ACHN (cell line): ENCODE measurements at places on chromosomes 16 and 17.

DNA sequence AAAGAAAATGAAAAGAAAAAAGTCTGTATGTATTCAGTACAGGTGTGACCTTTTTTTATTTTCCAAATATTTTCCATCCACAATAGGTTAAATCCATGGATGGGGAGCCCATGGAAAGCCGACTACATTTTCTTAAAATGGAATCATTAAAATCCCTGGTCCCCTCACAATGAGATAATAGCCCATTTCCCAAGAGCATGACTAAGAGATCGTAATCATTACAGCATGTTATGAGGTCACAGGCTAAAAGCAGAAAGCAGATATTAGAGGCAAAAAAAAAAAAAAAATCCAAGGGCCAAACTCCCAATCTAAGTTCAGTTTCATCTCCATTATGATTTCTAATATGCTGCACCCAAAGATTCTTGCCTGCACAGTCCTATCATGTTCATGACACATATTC, 44.7 kb downstream of the CYTH1 start:
- peak; percentile 69 for DNase-seq

DNA sequence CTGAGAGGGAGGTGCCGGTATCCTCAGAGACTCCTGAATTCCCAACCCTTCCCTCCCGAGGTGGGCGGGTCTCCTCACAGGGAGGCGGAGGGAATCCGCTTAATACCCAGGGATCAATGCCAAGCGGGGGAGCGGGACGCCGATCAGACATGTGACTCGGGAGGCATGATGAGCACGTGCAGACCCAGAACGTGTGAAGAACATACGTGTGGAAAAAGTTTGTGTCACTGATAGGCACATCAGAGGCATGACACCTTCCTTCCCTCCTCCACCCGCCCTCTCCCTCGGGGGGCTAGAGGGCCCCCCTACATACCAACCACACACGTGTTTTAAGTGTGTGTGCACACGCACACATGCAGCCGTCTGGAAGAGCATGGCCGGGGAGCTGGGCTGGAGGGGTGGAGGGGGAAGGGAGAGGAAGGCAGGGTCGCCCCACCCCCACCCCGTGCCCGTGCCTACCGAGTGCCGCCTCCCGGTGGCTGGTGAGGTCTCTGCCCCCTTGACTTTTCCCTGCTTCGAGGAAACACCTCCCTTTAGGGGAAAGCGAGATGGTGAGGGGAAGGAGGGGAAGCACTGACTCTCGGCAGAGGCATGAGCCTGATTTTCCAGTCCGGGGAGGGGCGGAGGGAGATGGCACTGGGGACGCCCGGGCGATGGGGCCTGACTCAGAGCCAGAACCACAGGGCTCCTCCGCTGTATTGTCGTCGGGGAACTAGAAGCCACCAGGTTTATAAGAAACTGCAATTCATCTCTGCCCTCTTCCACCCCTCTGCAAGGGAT, 12.1 kb upstream of the TBX21 start:
- peak; percentile 48 for DNase-seq

DNA sequence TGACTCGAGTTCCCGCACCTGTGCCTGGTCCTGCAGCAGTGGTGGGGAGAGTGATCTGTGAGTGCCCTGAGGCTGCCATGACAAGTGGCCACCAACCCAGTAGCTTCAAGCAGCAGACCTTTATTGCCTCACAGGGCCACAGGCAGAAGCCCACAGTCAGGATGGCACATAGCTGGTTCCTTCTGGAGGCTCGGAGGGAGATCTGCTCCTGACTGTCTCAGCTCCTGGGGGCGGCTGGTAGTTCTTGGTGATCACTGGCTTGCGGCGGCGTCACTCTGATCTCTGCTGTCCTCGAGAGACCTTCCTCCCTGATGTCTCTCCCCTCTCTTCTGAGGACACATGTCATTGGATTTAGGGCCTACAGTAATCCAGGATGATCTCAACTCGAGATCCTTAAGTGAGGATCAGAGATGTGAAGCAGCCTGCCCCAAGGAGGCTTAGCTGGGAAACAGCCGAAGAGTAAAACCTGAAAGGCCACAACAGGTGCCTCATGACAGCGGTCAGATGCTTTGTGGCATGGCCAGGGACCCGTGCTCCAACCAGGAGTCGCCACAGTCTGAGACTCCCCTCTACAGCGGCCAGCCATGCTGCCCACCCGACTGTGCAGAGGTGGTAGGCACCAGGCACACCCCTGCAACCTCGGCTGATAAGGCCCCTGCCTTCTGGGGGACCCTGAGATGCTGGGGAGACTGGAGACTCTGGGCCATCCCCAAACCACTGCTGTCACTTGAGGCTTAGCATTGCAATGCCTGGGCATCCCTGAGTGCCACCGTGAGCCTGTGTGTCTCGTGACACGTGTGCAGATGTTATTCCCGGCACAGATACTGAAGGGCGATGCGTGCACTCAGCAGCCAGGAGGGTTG, 30.0 kb upstream of the SLC38A10 start:
- DNase-seq, result no peak

GRCh38 chr17:82687871-82688270, 10.6 kb downstream of the RAB40B start:
- no peak for DNase-seq

DNA sequence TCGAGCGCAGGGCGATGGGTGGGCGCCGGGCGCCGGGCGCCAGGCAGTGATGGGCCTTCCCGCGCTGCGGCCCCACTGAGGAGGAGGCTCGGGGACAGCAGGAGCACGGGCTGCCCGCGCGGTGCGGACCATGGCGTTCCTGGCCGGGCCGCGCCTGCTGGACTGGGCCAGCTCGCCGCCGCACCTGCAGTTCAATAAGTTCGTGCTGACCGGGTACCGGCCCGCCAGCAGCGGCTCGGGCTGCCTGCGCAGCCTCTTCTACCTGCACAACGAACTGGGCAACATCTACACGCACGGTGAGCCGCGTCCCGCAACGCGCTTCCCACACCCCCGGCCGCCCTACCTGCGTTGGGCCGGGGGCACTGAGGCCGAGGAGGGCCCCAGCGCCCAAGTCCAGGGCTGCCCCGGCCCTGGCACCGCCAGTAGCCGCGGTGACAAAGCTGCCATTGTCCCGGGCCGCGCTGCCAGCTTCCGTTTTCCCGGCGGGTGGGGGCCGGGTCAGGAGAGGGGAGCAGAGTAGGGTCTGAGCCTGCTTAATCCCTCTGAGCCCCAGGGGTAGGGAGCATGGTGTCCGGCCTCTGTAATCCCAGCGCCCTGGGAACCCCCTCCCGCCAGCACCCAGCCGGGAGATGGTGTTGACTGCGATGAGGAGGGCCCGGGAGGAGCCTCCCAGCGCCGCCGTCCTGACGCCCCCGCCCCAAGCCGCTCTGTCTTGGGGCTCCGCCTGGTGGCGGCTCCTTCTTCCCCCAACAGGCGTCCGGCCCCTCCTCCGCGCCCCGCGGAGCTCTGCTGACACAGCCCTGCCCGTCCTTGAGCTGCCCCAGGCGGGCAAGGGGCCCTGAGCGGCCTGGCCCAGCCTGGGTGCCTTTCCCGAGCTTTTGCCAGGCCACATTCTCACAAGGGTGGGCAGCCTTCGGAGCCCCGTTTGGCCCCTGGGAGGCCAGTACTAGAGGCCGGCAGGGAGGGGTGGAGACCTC, 685 bp downstream of the PAQR4 start:
- DNase-seq, result peak; percentile 84

GRCh38 chr17:54956791-54957190, 11.7 kb downstream of the COX11 start:
- DNase-seq, result no peak

DNA sequence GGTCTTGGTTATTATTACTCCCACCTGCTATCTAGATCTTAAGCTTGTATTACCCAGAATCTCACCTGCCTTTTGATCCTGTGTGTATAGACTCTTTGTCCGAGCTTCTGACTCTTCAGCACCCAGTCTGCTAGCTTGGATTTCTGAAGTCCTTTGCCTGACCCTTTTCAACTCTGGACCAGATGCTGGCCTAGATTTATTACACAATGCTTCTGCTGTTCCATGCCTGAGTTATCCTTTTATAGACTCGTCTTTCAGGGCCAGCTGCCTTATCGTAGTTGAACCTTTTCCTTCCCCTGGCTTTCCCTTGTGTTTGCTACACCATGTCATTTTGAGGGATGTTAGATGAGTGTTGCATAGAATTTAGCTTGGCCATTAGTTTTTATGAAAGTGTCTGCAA, 32.6 kb downstream of the RHOT1 start:
- no peak for DNase-seq

DNA sequence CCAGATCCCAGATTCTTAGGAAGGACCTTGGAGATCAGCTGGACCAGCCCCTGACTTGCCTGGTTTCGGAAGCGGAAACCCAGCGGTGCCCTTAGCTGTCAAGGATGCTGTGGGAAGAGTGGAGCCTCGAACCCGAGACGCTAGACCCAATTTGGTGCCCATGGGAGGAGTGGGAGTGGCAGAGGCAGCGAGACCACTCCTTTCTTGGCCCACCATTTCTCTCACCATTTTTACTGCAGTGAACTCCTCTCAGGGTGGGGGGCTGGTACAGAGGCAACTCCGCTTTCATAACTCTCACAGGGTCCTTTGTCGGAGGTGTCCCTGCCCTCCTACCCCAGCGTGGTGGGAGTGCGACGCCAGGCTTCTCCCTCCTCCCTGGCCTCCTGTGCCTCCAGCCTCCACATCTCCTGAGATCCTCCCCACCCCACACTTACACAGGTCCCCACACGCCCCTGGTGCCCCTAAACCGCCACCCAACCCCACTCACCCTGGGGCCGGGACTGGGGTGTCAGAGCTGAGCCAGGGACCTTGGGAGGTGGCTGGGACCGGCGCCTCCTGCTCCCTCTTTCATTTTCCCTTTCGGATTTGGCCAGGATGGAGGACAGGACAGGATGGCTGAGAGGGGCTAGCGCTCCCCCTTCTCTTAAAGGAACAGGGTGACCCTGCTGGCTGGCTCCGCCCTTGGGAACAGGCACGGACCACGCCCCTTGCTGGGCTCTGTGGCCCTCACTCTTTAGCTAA, at the start of gene GJD3:
GJD3 (minus strand) TSS at position 617 of the 741 bp plus-strand sequence. CDS start 922 bp downstream, outside the sequence.
- no peak for DNase-seq

DNA sequence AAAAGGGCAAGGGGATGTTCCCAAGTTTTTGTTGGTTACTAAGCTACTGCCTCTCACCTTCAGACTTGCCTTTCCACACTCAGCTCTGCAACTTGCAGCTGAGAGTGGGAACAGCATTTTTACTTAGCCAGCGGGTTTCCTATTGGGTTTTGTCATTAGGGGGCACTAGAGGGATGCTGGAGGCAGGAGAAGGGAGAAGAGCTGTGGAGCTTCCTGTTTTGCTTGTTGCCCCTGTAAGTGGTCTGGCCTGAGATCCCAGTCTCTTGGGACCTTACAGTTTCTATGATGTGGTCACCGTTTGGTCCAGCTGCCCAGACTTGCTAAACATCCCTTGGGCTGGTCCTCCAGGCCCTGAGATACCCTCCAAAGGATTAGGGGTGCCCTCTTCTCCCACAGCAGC, 209.6 kb upstream of the NLRP1 start:
- DNase-seq, result peak; percentile 30

GRCh38 chr16:3017794-3018506, at the start of gene CLDN6:
TSS of gene CLDN6 (minus strand) at chr16:3018183. CDS start at chr16:3016021, 2,162 bp downstream.
- no peak for DNase-seq

DNA sequence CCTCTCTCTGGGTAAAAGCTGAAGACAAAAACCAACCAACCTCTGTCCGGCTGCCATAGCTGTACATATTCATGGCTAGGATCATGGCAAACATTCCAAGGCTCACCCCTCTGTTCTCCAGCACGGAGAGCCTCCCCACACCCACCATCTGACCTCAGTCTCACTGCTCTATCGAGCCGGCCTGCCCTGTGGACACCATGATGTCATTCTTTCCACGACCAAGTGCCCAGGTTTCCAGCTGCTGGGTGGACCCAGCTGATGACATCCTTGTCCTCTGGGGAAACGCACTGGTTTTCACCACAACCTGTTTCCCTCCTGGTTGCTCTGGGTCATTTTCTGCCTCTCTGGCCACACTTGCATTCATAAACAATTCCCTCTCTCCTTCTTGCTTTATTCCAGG, 67.7 kb downstream of the NDEL1 start:
- DNase-seq, result no peak

DNA sequence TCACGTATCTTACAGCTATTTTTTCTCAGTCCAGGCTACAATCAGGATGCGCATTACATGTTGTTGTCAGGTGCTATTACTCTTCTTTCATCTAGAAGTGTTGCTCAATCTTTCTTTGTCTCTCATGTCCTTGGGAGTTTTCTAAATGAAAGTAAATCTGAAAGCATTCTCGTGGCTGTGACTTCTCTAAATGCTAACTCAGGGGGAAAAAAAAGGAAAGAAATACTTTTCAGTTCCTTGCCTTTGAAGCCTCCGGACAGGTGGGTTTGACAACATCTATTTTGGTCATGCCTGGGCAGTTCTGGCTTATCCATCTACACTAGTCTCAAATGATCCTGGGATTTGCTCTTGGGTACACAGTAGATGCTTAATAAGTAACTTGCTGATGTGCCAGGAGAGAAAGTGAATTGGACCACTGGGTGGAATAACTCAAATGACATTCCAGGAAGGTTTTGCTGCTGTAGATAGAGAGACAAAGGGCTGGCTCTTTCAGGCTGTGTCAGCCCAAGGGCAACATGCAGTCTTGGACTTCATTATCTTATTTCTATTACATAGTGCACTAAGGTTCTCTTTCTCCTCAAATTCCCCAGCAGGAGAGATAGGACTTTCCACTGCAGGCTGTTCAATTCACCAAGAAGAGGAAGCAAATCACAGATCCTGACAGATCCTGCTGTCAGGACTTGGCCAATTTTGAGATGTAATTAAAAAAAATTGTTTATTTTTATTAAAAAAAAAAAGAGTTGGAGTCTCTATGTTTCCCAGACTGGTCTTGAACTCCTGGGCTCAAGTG, 63.6 kb upstream of the NFAT5 start:
- peak; percentile 58 for DNase-seq

GRCh38 chr16:29925105-29925756, 795 bp downstream of the KCTD13 start:
- DNase-seq, result no peak

DNA sequence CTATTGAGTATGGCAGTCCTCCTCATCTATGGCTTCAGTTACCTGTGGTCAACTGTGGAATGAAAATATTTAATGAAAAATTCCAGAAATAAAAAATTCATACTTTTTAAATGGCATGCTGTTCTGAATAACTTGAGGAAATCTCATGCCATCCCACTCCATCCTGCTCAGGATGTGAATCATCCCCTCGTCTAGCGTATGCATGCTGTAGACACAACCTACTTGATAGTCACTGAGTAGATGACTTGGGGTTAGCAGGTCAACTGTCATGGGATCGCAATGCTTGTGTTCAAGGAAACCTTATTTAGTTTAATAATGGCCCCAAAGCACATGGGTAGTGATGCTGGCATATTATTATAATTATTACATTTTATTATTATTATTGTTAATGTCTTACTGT, 4.8 kb upstream of the VAC14 start:
- DNase-seq, result no peak

DNA sequence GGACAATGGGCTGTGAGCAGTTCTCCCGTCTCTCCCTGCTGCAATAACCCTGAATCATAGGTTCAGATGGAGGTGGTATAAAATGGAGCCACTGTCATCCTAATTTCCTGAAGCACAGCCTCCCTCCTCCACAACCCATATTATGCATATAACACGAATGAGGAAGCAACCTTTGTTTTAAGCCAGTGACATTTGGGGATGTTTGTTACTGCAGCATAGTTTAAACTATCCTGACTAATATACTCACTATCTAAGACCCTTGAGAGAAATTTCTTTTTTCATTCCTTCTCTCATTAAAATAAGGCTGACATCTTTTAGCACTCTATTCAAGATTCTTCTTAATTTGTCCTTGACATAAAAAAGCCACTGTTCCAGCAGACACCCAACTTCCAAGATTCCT, 413.4 kb downstream of the SOX9 start:
- DNase-seq, result no peak

GRCh38 chr17:32007463-32008298, 498 bp downstream of the LRRC37B start:
- peak; percentile 40 for DNase-seq

GRCh38 chr16:88853325-88853941, 3.3 kb downstream of the GALNS start:
- no peak for DNase-seq
